ENCODE measurements at places on chromosomes 6 and 20. TPM values are rescaled to one million over a fixed set of nuclear protein-coding genes. Genes with fewer than 3 reads are reported as not detected.

- no peaks in the 10 kb centered on the region for H3K27me3 ChIP-seq
- H3K4me3 ChIP-seq = no peak overlapping the region
- DNase-seq = no peak
- no peak overlapping the region for H3K27ac ChIP-seq
These were observed 1.9 kb downstream of the VWA7 start for GRCh38 chr6:31775184-31775583.

GRCh38 chr20:25461281-25461650 lies 53.8 kb downstream of the GINS1 start:
- H3K27me3 ChIP-seq = no peaks in the 10 kb centered on the region
- H3K36me3 ChIP-seq = no peaks in the 10 kb centered on the region
- H3K4me1 ChIP-seq = no peaks in the 10 kb centered on the region

- H3K4me1 ChIP-seq = no peaks in the 10 kb centered on the region
- no peak overlapping the region for H3K27ac ChIP-seq
- no peak for DNase-seq
These were observed 23.8 kb downstream of the IYD start for GRCh38 chr6:150392452-150393220.

GRCh38 chr6:118935331-118935668 lies 341 bp upstream of the MCM9 start:
- peaks cover 8% of the 10 kb centered on the region for H3K36me3 ChIP-seq
- no peak for DNase-seq
- peak overlapping the region; percentile 97 for H3K27ac ChIP-seq
- peaks cover 18% of the 10 kb centered on the region for H3K4me1 ChIP-seq
- no peaks in the 10 kb centered on the region for H3K27me3 ChIP-seq

GRCh38 chr20:49395183-49395582 lies 87.3 kb downstream of the KCNB1 start:
- DNase-seq = no peak
- H3K4me1 ChIP-seq = no peaks in the 10 kb centered on the region
- H3K4me3 ChIP-seq = no peak overlapping the region
- H3K36me3 ChIP-seq = no peaks in the 10 kb centered on the region
- H3K27me3 ChIP-seq = peaks cover 5% of the 10 kb centered on the region

SLPI gene
- not detected for total RNA-seq

All from CD8-positive, alpha-beta memory T cell (primary cell).